ENCODE measurements at places on chromosomes 13 and 19.

DNA sequence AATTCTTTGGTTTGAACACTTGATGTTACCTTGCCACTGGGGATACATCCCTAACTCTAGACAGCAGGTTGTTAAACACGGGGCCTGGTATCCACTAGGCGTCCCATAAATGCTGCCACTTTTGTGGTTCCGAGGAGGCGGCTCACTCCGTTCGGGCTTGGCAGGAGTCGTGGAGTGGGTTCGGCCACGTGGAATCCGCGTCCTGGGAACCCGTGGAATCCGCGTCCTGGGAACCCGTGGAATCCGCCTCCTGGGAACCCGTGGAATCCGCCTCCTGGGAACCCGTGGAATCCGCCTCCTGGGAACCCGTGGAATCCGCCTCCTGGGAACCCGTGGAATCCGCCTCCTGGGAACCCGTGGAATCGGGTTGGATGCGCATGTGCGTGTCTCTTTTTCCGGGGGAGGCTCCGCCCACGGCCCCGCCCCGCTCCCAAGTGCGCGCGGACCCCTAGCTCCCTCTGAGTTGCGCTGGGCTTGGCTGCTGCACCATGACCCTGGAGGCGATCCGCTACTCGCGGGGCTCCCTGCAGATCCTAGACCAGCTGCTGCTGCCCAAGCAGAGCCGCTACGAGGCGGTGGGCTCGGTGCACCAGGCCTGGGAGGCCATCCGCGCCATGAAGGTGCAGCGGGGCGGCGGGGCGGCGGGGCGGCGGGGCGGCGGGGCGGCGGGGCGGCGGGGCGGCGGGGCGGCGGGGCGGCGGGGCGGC lies at the start of gene MRI1:
Gene MRI1 (plus strand): TSS at position 422 of the 707 bp plus-strand sequence. CDS start 67 bp downstream, at position 489.
- peak; percentile 69 for DNase-seq

DNA sequence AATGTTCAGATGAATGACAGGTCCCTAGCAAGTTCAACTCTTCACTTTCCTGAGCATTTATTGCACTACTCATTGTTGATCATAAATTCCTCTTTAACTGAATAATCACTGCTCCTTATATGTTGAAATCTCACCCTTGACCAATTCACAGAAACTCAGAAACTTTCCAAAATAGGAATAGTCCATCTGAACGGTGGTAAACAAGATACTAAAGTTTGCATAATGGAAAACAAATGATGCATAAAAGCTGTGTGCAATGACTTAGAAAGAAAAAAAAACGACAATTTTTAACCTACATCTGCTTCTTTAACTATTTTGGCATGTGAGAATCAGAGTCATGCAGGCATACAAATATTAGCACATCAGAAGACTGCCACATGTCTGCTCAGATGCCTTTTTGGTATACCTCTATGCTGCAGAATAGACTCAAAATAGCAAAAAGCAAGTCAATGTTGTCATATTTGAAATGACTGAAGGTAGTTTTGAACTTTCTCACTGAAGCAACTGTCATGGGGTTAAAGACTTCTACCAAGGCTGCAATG lies 34.8 kb downstream of the SLC10A2 start:
- no peak for DNase-seq

DNA sequence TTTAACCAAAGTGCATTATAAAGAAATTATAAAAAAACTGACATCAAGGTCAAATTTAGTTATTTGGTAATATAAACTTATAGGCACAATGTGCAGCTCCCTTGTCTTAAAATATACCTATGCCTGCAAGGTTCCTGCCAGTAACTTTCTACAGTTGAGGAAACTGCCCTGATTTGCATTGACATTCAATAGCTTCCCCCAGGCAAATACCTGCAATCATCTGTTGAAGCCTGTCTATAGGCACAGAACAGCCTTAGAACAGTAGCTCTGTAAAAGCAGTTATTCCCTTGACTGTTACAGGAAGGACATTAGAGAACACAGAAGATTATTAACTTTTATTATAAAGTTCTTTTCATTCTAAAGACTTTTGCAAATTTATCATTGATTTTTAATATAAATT lies 1239.5 kb downstream of the PCDH9 start:
- DNase-seq: no peak

DNA sequence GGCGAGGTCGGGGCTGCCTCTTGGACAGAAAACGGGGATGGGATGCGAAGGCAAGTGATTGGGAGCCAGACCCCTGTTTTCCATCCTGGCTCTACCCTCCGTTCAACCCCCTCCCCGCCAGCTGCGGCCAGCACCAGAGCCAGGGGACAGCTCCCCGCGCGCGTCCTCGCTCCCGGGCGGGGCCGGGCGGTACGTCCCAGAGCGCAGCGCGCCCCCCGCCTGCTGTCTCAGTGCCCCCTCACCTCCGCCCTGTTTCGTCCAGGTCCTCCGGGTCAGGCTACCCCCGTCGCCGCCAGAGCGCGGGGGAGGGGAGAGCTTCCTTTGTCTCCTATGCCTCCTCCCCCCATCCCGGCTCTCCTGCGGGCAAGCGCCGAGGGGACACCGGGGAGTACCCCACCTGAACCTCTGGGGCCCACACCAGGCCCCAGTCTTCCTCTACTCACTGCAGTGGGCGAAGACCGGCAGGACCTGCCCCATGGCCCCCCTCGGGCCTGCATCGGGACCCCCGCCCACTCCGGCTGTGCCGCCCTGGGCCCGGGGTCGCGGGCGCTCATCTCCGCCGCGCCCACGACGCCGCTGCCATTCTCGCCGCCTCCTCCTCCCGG lies 396 bp downstream of the RTN2 start:
- no peak for DNase-seq

GRCh38 chr19:34051255-34051654 lies 121.0 kb upstream of the LSM14A start:
- no peak for DNase-seq

GRCh38 chr19:53844849-53845246 lies 20.7 kb upstream of the NLRP12 start:
- DNase-seq: no peak

- DNase-seq: no peak
Measured at GRCh38 chr13:69168436-69168835, 939.2 kb upstream of the ATXN8OS start.

DNA sequence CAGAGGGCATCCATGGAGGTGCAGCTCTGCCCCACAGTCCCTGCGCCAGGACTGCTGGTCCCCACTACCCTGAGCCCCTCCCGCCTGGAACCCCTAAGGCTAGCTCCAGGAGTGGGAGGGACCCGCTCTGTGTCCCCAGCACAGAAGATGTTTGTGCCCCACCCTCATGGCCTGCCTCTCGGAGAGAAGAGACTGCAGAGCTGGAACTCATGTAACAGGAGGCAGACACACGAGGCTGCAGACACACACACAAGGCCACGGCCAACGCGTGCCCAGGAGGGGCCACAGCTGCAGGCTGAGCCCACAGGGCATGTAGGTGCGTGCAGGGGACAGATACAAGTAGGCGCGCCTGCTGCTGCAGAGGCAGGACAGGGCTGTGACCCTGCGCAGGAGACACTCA lies 10.4 kb upstream of the TMEM86B start:
- no peak for DNase-seq

DNA sequence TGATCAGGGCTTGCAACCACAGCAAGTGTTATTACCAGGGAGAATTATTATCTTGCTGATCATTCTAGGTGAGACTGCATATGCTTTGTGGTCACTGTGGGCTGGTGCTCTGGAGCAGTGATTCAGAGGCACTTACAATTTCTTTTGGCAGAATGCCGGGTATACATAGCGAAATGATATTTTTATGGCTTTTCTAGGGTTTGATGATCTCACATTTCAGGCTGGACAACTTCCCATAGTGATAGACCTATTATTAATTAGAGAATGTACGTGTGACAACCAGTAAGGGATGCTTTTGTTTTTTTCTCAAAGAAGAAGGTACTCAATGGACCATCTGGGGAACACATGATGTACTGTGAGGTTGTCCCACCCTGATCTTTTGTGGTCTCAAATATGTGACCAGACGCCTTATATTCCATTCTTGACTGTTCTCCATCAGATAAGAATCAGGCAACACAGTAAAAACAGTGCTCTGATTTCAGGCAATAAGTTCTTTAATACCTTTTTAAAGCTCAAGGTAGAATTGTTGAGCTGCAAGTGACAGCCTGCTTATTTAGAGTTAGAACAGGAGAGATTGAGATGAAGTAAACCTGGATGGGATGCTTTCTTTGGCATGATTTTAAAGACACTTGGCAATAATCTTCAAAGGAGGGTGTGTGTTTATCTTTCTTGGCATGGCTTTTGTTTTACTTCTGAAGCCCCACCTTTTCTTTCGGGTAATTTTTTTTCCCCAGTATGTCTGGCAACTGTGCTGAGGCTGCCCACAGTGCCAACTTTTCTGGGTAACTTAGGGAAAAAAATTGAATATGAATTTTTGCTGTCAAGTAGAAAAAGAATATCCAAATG lies 27.4 kb upstream of the SCEL start:
- peak; percentile 93 for DNase-seq

- no peak for DNase-seq
Measured at GRCh38 chr19:8085598-8086408, 33.2 kb downstream of the CCL25 start.

DNA sequence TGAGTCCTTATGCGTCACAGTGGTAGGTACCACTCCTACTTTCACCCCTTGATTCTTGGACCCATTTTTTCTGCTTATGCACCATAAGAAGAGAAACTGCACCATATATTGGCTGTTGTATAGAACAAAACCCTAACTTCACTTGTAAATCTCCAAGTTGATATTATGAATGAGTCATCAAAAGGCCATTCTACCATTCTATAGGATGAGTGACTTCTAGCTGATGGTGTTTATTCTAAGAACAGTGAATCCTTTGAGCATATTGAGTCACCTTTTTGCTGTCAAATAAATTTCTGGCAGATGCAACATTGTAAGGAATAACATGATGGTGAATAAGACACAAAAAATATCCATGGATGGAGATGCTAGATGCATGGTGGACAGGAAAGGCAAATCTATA lies 57.7 kb downstream of the POLR1D start:
- DNase-seq: peak; percentile 2

GRCh38 chr19:44746946-44747738 lies 1.4 kb upstream of the BCL3 start:
- DNase-seq: peak; percentile 98

DNA sequence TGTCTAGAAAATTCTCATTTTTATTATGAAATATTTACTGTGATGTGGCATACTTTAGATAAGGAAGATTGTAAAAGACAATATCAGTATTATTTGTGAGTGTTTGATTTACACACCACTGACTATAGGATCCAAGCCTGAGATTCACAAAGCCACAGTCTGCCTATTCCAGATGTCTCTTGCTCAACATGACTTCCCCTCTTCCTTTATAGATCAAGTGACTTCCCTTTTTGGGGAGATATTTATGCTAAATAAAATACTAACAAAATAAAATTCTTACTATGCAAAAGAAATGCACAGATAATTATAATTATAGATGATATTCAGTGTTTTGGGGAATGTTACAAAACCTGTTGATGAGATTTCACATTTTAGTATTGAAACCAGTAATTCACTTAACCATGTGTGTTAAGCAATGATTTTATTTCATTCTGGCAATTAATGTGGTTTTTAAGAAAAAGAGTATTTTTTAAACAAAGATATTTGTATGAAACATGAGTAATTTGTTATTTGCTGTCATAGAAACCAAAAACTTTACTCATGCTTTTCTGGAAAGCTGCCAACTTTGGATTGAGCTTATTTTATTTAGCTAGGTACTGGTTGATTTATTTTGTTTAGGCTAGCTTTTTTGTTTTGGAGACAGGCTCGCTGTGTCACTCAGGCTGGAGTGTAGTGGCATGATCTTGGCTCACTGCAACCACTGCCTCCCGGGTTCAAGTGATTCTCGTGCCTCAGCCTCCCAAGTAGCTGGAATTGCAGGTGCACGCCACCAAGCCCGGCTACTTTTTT lies 13.7 kb upstream of the GPR183 start:
- DNase-seq: peak; percentile 90

- DNase-seq: no peak
Measured at GRCh38 chr13:113592571-113592970, 8.0 kb downstream of the TFDP1 start.

- no peak for DNase-seq
Measured at GRCh38 chr19:56995303-56995702, 124.5 kb upstream of the USP29 start.

- no peak for DNase-seq
Measured at GRCh38 chr13:105201351-105201750, 1334.1 kb downstream of the EFNB2 start.

DNA sequence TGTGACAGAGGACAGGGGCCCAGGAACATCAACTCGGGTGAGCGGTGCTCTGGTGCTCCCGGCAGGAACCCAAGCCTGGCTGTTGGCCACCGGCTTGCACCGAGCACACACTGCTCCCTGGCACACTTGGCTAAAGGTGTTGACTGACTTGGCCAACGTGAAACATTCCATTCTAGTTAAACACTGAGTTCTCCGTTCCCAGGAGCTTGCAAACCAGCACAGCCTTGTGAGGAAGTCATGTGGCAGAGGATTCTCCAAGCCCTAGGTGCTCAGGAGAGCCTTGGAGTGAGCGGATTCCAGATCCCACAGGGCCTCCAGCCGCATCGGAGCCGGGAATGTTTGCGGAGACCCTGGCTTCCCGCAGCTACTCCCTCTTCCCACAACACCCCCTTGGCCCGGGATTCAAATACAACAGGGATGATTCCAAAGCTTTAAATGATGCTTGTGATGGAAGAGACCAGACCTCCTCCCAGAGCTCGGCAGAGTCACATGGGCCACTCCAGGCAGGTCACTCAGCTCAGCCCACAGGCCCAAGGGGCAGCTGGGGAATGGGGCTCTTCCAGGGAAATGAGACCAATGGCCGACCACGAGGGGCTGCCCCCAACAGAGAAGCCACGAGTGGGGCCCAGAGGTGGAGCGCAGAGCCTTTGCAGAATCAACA lies 2.9 kb downstream of the C13orf46 start:
- peak; percentile 41 for DNase-seq

DNA sequence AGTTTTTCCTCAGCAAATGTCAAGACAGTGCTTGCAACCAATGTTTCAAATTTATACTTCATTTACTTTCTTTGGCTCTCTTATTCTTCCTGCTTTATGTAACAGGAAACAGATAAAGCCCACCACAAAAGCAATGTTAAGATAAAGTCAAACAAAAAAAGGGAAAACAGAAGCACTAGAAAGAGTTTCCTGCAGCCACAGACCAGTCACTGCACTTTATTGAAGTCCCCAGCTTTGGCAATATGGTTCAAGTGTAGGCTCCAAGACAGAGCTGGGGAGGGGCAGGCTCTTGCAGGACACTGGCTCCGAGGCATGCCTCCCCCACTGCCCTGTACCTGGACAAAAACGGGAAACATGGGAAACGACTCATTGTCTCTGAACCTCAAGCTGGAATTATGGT lies 15.3 kb upstream of the CDC16 start:
- no peak for DNase-seq

DNA sequence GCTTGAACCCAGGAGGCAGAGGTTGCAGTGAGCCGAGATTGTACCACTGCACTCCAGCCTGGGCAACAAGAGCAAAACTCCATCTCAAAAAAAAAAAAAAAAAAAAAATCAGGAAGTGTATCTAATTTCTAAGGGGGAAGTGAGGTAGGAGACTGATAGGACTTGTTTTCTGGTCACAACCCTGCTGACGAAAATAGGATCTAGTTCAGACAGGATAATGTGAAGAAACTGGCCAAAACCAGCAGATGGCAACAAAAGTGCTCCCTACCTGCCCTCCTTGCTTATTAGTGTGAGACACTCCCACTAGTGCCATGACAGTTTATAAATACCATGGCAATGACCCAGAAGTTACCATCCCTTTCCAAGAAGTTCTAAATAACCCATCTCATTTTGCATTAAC lies 36.0 kb upstream of the KPNA3 start:
- no peak for DNase-seq

Measured in fibroblast of skin of right biceps (primary cell).